ENCODE measurements at places on chromosomes 11 and 22.
A peak's percentile ranks its signal among the peaks of the same experiment; 100 is the strongest.

DNA sequence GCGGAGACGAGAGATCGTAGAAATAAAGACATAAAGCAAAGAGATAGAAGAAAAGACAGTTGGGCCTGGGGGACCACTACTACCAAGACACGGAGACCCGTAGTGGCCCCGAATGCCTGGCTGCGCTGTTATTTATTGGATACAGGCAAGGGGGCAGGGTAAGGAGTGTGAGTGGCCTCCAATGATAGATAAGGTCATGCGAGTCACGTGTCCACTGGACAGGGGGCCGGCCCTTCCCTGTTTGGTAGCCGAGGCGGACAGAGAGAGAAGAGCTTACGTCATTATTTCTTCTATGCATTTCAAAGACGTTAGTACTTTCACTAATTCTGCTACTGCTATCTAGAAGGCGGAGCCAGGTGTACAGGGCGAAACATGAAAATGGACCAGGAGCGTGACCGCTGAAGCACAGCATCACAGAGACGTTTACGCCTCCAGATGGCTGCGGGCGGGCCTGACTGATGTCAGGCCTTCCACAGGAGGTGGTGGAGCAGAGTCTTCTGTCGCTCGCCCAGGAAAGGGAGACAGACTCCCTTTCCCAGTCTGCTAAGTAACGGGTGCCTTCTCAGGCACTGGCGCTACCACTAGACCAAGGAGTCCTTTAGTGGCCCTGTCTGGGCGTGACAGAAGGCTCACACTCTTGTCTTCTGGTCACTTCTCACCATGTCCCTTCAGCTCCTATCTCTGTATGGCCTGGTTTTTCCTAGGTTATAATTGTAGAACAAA is 24.8 kb downstream of the PPP6R2 start:
- DNase-seq: no peak

GRCh38 chr22:35656284-35656752 is 8.1 kb downstream of the APOL6 start:
- no peak for DNase-seq

DNA sequence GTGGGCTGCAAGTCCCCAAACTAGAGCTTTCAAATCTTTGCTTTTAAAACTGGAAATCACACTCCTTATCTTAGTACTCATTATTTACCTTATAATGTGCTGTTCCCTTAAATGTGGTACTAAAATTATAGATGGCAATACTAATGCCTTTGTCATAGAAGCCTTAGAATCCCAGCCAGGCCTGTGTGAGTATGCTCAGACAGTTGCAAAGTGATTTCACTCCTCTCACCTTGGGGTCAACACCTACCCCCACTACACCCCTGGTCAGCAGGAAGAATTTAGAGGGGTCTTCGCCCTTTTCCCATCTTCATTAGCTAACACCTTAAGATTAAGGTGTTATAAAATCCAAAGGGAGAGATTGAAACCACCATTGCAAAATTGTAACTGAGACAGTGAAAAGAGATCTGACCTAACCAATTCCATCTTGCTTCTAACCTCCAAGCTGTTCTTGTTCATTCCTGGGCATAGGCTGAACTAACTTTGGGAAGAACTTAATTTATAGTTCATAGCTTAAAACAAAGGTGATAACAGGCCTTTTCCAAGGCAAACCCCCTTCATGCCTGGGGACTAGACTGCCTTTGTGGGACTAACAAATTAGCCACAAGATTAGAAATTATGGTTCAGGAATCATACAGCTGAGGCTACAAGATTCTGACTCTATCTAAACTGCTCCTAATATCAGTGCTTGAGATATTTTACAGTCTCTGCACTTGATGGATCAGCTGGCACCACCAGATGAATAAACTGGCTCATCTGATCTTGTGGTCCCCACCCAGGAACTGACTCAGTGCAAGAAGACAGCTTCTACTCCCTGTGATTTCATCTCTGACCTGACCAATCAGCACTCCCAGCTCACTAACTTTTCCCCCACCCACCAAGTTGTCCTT is 10.4 kb upstream of the MRPL17 start:
- peak; percentile 21 for DNase-seq

DNA sequence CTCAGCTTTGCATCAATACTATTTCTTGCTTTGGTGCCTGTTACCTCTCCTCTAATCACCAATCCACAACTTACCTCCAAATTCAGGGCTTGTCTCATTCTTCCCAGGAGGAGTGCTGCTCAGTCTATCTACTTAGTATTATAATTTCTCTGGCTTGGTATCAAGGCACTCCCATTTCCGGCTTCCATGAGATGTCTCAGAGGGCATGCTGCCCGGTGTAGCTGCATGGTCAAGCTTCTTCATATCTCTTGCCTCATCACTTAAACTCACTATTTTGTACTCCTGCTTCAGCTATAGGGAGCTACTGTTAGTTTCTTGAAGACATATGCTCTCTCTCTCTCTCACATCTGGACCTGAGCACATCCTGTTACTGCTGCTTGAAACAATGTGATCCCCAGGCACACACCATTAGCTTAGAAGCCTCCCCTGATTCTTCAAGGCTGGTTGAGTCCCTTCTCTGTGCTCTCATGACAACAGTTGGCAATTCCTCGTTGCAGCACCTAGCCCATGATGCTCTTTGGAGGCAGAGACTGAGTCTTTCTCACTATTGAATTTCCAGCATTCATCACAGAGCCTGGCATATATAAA is 182.8 kb upstream of the SYN3 start:
- no peak for DNase-seq

- DNase-seq: no peak
Measured at GRCh38 chr22:49295465-49295743, 532.3 kb downstream of the BRD1 start.

DNA sequence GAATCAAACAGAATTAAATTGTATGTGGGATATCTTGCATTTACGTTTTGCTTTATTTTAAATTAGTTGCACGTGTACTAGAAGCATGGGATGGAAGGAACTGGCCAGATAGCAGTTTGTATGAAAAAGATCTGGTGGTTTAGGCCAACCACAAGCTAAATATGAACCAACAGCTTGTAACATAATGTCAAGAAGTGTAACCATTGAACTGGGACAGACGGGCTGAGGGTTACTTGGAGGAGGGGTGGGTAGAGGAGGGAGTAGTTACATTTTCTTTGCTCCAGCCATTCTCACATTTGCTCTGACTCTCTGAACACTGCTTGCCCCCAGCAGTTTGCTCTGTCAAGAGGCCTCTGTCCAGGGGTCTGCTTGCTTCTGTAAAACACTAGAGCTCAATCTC is 31.7 kb upstream of the CXCR5 start:
- DNase-seq: no peak

DNA sequence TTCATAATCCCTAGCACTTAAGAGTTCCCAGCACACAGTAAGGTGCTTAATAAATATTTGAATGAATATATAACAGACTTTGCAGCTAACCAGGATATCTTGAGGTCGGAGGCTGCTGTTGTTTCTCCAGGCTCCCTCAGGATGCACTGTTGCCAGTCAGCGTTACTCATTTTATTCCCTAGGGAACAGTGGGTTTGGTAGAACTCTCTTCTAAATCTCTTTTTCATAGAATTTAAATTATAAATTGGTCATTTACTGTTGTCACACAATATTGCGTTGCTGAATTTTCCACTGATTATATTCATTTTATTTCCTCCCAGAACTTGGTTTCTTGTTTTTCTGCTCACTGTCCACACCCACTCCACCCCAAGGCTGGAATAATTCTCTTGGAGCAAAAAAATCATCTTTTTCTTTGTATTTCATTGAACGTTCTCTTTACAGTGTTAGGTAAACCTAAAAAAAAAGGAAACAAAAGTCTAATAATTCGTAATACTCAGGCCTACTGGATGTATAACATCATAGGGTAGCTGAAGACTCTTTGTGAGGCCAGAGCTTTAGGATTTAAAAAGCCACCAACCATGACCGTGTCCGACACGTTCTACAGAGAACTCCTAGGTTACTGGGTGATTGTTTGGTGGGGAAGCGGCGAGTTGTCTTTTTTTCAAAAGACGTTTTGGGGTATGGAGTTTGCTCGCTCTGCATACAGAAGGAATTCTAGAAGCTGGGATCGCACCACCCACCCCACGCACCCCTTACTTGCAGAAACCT is 766 bp upstream of the CAPRIN1 start:
- no peak for DNase-seq

- peak; percentile 41 for DNase-seq
Measured at GRCh38 chr22:39349506-39349966, 255 bp upstream of the SYNGR1 start.

DNA sequence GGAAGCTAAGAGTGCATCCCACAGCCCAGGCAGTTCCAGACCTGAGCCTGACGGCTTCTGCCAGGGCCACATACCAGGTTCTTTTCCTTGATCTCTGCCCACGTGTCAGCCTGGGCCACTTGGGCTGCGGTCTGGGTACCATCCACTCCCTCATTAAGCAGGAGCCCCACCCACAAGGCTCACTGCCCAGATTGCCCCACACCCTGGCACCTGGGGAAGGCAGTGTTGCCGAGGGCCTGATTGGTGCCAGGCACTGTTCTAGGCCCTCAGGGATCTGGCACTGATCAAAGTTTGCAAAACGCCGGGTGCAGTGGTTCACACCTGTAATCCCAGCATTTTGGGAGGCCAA is 15.4 kb downstream of the GGA1 start:
- DNase-seq: no peak

All from CD4-positive, alpha-beta T cell treated with Interleukin-15 for 1 hour (primary cell).